Skin of body (tissue), 3 donors: ENCODE measurements at places on chromosomes 12 and 14. TPM values are rescaled to one million over a fixed set of nuclear protein-coding genes. Genes with fewer than 3 reads are reported as not detected.

GRCh38 chr14:44897845-44898151, 63.9 kb downstream of the KLHL28 start:
- DNase-seq, result no peak

GRCh38 chr12:97177481-97177880, 270.4 kb downstream of the NEDD1 start:
- no peak for DNase-seq

GRCh38 chr12:86914721-86915120, 658.5 kb upstream of the MGAT4C start:
- no peak for DNase-seq

Gene PPM1H
- total RNA-seq, result 7.1 TPM
